Cortex of kidney (tissue), 1 donor: ENCODE measurements at places on chromosomes 7 and 10.

DNA sequence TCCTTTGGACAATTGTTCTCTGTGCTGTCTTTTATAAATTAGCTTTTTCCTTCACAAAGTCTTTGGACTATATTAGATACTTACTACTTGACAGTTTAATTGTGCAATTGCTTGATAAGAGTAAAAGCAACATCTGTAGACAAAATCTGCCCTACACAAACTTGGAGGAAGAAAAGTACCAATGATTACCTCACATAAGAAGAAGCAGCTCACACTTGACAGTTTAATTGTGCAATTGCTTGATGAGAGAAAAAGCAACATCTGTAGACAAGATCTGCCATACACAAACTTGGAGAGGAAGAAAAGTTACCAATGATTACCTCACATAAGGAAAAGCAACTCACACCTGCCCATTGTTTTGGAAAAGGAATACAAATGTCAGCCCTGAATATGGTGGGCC lies 17.1 kb upstream of the SCIN start:
- no peak for DNase-seq

DNA sequence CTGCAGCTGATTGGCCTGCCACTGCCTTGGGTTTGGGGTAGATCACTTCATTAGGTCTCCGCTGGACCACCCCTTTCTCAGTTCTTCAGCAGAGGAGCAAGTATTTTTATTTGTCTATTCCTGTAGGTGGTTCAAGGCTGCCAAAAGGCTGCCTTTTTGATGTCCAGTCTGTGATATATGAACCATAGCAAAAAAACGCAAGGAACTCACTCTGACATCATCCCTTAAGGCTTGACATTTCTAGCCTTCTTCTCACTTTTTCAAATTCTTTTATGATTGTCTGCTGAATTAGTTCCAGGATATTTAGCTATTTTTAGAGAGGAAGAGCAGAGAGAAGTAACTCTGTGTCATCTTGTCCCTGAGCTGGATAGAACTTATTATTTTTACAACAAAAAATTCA lies 269.2 kb downstream of the BAMBI start:
- DNase-seq: no peak

DNA sequence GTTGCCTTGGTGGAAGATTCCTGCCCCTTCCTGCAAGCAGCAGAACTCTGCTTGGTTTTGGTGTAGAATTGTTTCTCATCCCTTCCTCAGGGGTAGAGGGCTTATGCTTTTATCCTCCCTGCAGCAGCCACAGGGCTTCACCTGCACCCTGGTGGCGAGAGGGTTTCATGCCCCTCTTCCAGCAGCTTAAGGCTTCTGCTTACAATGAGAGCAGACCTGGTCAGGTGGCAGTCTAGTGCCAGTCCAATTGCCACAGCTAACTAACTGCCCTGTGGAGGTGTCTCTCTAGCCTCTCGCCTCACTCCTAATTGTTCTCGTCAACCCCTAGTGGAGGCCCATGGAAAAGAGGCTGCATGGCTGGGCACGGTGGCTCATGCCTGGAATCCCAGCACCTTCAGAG lies 19.3 kb downstream of the ACBD7 start:
- DNase-seq: no peak

DNA sequence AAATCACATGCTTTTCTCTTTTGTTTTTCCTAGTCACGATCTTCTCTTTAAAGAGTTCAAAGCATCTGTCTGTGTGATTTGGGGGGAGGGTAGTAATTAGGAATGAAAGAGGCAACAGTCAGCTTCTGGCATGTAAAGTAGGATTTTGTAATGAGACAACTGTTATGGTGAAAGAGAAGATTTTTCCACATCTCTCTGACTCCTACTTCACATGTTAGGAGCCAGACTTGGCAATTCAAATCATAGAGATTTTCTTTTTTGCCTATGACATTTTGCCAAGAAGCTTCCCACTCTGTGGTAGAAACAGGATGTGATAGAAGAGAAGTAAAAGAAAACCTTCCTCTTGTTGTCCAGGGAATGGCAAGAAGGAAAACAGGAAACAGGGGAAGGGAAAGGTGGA lies 38.3 kb upstream of the KLHL7 start:
- no peak for DNase-seq

- DNase-seq: no peak
These were observed 250.9 kb downstream of the SFMBT2 start for GRCh38 chr10:7159928-7160327.

DNA sequence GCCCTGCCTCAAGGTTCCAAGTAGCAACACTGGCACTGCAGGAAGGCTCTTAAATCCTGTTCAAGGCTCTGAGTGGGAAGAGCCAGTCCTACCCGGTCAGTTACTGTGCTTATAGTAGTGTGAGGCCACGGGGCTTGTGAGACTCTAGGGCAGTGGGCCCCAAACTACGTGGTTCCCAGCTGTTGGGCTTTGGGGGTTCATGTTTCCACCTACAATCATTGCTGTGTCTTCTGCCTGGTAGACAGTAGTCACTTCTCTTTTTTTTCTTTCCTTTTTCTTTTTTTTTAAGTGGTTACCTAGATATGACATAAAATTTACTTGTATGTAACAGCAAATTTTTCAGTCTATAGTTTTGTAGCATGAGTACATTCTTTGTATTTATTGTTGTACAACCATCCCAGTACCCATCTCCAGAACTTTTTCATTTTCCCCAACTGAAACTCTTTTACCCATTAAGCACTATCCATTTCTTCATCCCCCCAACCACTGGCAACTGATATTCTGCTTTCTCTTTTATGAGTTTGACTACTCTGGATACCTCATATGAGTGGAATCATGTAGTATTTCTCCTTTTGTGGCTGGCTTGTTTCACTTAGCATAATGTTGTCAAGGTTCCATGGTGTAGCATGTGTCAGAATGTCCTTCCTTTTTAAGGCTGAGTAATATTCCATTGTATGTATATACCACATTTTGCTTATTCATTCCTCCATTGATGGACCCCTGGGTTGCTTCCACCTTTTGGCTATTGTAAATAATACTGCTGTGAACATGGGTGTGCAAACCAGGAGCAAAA lies 7.7 kb downstream of the UBTD1 start:
- no peak for DNase-seq
